Stimulated activated CD4-positive, alpha-beta T cell treated with anti-CD3 and anti-CD28 coated beads, Interleukin-4, amount 100 ng/mL, for 4 hours (primary cell): ENCODE measurements at places on chromosomes 16 and 17.

GRCh38 chr16:27706866-27707685 lies 157.1 kb downstream of the KATNIP start:
- DNase-seq, result no peak

GRCh38 chr16:23959752-23960072 lies 123.9 kb downstream of the PRKCB start:
- DNase-seq, result no peak

DNA sequence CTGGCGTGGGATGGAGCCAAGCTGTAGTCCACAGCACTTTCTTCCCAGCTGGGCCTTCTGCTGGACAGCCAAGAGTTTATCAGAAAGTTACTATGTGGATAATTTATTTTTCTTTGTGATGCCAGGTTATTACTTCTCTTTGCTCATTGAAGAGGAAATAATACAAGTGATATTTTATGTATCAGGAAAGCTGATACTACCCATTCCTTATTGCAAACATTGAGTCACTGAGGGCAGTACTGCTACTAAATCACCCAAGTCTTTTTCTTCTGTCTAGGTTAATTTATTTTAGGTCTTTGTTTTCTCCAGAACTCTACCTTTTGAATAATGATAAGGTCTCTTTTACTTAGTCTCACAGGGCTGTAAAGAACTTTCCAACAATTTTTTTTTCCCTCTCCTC lies 8.3 kb downstream of the NUP93 start:
- no peak for DNase-seq

- DNase-seq, result no peak
These were observed 51.7 kb downstream of the GAN start for GRCh38 chr16:81366316-81366932.

GRCh38 chr17:73369111-73369521 lies 57.3 kb upstream of the CDC42EP4 start:
- DNase-seq, result no peak

- DNase-seq, result no peak
These were observed 32.8 kb downstream of the MARVELD3 start for GRCh38 chr16:71658771-71659170.

GRCh38 chr17:37134050-37134449 lies 185.3 kb downstream of the AATF start:
- DNase-seq, result no peak

DNA sequence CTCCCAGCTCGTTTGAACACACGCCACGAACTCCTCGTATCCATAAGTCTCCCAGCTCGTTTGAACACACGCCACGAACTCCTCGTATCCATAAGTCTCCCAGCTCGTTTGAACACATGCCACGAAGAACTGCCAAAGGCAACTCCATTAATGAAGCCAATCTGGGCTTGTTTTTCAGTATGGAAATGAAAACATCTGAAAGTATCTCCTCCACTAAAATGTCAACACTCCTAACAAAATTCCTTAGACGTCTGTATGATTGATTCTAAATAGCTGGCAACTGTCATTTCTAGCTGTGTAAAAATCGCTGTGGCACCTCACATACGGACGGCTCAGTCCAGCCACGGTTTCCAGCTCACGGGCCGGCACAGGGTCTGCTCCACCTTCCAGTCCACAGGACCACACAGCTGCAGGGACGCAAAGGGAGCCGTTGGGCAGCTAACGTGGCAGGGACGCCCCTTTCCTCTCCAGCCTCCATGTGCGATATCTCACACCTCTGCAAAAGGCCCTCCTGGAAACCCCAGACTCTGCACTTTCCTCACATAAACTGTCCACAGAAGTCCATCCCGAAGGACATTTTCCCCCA lies 67.1 kb upstream of the METRNL start:
- DNase-seq, result no peak

DNA sequence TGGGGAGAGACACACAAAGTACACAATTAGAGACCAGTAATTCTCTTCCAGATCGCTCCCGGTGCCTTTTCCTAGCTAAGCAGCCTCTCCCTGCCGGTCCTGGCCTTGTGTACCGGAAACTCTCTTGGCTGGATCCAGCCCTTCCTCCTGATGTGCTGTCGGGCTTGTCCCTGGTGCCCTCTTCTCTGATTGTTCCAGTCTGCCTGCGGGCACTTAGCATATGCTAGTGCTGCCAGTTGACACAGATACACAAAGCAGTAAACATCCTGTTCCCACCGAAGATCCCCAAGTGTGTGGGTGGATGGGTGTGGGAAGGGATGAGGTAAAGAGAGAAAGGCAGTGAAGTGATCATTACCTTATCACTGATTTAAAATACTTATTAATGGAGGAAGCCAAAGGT lies 9.7 kb downstream of the HS3ST3B1 start:
- no peak for DNase-seq

GRCh38 chr16:72876221-72876620 lies 171.7 kb downstream of the ZFHX3 start:
- no peak for DNase-seq
